ENCODE measurements at places on chromosomes 5 and 9.

DNA sequence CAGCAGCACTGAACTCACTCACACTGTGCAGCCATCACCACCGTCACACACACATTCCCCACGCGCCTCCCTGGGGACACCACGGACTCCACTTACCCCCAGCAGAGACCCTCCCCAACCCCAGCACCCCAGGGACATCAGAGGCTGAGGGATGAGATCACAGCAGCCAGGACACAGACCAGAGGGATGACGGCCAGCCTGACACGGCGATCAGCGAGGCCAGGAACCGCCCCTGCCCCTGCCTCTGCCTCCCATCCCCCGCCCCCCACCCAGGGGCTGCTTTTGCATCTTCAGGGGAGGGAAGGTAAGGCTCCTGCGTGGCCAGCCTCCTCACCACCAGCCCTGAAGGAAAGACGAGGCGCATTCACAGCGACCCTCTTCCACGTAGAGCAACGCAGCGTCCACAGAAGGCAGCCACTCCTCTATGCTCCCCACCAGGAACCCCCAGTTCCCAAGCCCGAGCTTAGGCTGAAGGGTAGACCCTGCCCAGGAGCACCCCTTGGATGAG, 104.5 kb downstream of the VAV2 start:
- DNase-seq: no peak

DNA sequence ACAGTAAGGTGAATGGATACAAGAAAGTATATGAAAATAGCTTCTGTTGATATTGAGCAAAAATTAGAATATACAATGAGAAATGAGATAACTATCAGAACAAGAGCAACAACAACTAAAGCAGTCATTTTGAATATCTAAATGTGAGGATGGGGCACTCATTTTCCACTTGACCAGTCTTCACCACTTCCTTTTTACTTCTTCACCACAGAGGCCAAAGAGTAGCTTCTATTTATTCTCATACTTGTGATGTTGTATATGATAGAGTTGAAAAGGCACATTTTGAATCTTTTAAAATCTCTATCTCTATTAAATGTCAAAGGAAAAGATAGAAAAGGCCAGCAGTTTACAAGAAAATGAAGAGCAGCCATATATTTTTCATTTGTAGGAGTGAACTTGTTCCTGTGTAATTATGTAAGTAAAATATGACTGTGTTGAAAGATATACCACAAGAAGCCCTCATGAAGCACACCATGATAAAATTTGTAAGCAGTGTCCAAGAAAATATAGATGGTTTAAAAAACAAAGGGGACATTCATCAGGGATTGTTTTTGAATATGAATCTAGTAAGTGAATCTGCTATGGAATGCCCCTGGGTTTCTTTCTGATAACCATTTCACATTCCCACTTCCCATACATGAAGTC, 39.2 kb downstream of the ADAMTS19 start:
- no peak for DNase-seq

GRCh38 chr9:127720031-127720864, 4.4 kb downstream of the TTC16 start:
- DNase-seq: no peak

DNA sequence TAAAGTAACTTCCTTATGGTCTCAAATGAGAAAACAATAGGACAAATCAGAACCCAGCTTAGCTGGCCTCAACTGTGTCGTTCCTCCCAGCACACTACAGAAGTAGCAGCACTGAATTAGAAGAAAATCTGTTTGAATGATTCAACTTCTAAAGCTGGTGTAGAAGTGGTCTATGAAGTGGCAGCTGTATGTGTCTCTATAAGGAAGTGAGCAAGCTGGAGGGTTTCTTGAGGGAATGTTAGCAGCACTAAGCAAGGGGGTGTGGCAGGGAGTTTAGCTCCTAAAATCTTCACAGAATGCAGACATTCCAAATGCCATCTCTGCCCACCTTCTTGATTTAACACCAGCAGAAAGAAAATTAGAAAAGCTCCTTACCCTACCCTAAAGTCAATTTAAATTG, 4.1 kb downstream of the KLF9 start:
- no peak for DNase-seq

DNA sequence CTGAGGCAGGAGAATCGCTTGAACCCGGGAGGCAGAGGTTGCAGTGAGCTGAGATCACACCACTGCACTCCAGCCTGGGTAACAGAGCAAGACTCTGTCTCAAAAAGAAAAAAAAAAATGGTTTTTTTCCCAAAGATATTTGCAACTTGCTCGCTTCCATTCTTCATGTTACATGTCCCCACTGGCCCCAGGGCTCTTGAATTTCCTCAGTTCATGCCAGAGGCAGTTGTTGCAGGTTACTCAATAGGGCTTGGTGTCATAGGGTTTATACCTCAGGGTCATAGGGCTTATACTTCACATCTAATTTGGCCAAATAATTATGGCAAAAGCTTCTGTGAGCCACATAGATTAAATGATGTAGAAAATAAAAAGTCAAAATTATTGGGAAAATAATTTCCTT, 44.1 kb upstream of the KCNV2 start:
- DNase-seq: no peak

GRCh38 chr9:70835323-70835722, 286.1 kb downstream of the TRPM3 start:
- no peak for DNase-seq

DNA sequence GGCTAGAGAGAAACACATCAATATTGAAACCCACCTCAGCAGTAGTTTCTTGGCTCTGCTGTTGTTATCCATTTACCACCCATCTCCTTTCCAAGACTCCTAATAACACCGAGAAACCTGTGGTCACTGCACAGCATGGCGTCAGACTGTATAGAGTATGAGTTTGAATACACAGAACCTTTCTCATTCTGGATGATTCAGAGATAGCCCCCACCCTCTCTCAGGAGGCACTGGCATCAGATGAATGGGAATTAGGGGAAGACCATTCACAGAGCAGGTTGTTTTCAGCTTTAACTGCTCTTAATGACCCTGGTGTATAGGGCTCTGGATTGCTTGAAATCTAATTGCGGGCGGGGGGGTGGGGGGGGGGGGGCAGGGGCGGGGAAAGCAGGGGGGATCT, 86.7 kb downstream of the GPR21 start:
- DNase-seq: no peak

GRCh38 chr5:127997201-127997704, 86.3 kb upstream of the SLC12A2 start:
- no peak for DNase-seq

DNA sequence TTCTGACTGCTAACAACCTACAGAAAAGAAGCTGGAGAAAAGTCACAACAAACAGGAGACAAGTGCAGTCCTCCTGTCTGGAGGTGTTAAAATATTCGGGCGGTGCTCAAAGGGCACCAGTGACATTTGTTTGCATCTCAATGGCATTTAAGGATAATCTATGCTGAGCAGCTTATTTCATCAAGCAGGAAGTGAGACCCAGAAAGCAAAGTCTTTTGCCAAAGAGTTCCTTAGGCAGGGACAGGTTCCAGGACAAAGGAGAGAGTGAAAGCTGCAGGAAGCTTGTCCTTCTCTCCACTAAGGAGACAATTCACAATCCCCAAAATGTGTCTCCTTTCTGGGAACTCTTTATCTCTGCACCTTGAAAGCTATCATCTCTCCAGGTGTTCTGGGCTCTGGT, 38.7 kb upstream of the CDK20 start:
- DNase-seq: no peak

DNA sequence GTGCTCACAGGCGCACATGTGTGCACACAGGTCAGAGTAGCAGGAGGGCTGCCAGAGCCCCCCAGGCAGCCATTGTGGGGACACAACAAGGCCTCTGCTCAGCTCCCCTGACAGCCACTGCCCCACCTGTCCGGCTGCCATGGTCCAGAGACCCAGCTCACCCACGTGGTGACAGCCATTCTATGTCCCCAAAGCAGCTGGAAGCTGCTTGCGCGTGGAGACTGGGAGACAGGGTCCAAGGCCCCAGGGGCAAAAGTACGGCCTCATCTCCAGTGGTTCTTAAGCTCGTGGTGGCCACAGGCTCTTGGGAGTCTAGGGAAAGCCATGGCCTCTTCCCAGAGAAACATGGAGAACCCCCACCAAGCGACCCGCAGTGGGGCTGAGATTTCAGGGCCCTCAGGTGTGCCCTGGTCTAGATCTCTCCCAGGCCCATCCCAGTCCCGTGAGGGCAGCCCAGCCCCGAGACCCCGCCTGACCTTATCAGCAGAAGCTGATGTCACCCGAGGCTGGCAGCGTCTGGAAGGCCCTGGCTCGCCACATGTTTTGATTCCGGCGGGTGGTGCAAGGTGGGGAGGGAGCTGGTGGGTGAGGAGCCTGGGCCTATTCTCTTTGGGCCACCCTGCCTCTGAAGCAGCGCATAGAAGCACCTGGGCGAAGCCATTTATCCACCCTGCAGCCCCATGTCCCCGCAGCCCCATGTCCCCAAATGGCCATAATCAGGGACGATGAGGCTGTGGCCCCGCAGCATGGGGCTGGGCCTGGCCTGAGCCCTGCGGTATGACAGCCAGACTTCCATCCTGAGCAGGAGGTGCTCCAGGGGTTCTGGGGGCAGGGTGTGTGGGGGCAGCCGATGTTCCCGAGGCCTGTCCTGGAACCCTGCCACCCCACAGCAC, 31.7 kb downstream of the GLT6D1 start:
- DNase-seq: no peak

GRCh38 chr5:150311015-150311692, 8.4 kb upstream of the ARSI start:
- no peak for DNase-seq

- no peak for DNase-seq
These were observed 10.5 kb upstream of the ENTREP1 start for GRCh38 chr9:69314547-69314946.

GRCh38 chr9:123031963-123032362, 1.5 kb upstream of the GPR21 start:
- no peak for DNase-seq

DNA sequence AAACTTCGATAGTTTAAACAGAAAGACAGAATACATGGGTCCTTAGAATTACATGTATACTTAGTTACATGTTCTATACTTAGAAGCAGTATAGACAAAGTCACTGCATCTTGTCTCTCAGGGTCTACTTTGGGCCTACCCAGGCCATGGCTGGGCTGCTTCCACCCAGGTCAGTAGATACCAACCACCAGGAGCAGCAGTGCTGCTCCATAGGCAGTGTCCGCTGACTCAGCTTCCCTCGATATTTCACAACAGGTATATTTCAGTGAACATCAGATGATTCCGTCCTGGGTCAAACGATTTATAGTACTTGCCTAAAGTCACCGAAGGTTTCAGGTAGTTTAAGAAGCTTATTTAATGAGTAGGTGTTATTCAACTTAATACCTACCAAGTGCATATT, 18.0 kb downstream of the IARS1 start:
- DNase-seq: no peak

- DNase-seq: no peak
These were observed 7.4 kb upstream of the GRK6 start for GRCh38 chr5:177419046-177419445.

DNA sequence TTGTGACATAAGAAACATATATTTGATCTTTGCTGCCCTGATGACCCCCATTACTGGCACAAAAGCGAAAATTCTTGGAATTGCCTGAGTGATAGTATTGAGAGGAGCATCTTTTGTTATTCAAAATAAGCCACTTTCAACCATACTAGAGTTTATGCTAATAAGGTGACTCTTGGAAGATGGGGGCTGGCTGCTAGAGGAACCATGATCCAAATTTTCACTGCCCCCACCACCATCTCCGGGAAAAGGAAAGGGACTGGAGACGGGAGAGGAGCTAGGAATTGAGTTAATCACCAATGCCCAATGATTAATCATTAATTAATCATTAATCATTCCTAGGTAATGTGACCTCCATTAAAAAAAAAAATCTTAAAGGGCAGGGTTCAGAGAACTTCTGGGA, 25.6 kb downstream of the FBXW11 start:
- no peak for DNase-seq

DNA sequence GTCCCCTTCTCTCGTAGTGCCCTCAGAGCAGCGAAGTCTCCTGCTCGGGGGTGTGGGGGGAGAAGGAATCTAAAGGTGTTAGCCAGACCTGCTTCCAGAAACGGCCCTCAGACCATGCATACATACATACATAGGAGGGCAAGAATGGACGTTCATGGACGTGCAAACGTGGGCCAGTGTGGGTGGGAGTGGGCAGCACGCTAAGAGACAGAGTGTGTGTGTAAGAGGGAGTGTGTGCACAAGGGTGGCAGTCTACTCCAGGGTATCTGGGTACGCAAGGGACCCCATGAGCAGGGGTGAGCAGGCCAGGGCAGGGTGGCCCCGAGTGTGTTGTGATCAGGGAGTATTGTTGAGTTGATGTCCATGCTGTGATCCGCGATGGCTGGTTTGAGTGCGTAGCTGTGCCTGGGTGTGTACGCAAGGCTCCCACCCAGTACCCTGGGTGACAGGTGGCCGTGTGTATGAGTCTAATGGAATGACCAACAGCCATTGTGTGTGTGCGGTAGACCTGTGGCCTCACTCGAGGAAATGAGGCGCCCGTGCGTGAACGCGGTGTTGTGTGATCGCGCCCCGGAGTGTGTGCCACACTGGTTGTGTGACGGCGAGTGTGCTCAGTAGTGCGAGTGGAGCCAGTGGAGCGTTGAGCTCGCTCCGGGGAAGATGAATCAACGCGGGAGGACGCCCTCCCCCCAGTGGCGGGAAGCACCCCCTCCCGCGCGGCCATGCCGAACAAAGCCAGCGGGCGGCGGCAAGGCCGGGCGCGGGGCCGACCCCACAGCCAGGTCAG, 826 bp downstream of the GPRIN1 start:
- DNase-seq: peak; percentile 23

GRCh38 chr9:129524582-129525270, 96.2 kb downstream of the C9orf50 start:
- no peak for DNase-seq

DNA sequence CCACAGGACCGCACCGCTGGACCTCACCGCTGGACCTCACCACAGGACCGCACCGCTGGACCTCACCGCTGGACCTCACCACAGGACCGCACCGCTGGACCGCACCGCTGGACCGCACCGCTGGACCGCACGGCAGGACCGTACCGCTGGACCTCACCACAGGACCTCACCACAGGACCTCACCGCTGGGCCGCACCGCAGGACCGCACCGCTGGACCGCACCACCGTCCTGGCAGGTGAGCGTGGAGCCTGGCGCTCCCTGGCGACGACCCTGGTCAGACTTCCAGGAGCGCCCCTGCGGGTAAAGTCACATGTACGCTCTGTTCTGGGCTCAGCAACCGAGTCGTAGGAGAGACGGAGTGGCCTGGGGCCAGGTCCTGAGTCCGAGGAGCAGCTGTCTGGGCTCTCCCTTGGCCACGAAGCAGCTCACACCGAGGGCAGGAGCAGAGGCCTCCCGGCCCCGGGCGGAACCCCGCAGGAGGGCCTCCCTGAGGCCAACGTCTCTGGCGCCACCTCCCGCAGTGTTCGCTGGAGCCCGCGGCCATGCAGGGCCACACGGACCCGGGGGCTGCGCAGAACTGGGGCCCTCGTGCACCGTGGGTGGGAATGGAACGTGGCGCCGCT, 30.5 kb downstream of the MRPL36 start:
- no peak for DNase-seq

GRCh38 chr9:105290954-105291353, 46.5 kb downstream of the SLC44A1 start:
- no peak for DNase-seq
